Memory B cell (primary cell): ENCODE measurements at places on chromosomes 13 and 19.

DNA sequence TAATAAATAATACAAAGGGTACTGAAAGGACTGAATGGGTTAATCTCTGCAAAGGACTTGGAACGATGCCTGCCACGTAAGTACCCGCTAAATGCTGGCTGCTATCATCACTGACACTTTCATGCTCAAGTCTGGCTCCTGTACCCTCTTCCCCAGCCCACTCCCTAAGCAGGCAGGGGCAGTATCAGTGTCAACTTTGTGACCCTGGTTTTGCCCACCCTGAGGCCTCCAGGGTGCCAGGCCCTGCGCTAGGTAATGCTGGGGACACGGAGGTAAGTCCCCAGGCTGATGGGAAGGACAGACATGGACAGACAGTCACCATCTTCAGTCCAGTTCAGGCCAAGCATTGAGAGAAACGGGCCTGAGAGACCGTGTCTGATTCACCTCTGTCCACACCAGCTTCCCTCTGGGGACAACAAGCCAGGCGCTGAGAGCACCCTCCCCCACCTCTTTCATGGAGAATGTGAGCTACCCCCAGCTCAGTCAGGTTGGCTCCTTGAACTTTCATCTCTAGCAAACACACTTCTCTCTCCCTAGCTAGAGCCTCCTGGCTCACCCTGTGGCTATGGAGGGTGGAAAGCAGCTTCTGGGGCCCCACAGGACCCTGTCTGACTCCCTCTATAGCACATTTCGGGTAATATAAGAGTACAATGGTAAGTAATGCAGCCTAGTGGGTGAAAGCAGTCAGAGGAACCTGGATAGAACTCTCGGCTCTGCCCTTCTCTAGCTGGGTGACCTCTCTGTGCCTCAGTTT lies 800 bp downstream of the ETFB start:
- no peak for DNase-seq

DNA sequence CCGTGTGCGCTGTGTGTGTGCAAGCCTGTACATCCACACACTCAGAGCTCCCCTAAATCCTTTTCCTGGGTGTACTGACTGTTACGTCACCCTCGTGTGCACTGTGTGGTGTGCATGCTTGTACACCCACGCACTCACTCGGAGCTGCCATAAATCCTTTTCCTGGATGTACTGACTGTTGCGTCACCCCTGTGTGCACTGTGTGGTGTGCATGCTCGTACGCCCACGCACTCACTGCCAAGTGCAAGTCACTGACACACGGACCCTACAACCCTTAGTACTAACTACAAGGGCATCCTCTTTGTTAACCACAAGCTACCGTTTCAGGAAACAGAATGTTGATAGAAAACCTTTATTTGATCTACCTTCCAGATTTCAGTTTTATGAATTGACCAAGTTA lies 983.4 kb downstream of the EFNB2 start:
- no peak for DNase-seq

GRCh38 chr19:17095141-17095919 lies 19.8 kb downstream of the MYO9B start:
- no peak for DNase-seq

DNA sequence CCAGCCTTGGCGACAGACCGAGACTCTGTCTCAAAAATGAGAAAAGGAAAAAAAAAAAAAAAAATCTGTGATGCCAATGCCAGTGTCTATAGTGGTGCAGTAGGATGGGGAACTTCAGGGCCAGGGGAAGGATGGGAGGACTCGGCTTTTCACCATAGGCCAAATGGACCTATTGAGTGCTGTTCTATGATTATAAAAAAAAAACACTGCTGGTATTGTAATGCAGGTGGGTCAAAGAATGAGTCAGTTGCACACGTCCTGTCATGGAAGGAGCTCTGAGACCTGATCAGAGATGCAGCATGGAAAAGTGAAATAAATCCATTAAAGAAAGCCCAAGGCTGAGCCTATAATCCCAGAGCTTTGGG lies 7.0 kb downstream of the DNAJB1 start:
- no peak for DNase-seq

- no peak for DNase-seq
Observed at GRCh38 chr19:4555657-4556561, 3.6 kb downstream of the SEMA6B start.

GRCh38 chr13:42821437-42821836 lies 40.1 kb downstream of the FAM216B start:
- DNase-seq = no peak

GRCh38 chr13:96783511-96783910 lies 210.8 kb downstream of the OXGR1 start:
- no peak for DNase-seq
